CD4-positive, alpha-beta T cell (primary cell): ENCODE measurements at places on chromosomes 16 and 17. TPM values are rescaled to one million over a fixed set of nuclear protein-coding genes. Genes with fewer than 3 reads are reported as not detected.

GRCh38 chr17:72702998-72703397 lies 389.5 kb downstream of the SLC39A11 start:
- DNase-seq, result no peak

SLFN12 gene
- total RNA-seq, result 1.3 TPM

- DNase-seq, result no peak
Measured at GRCh38 chr17:2266865-2267228, 36.7 kb downstream of the SMG6 start.

PRR11 gene
- 0.92 TPM for total RNA-seq

CDC27 gene
- total RNA-seq, result 52.8 TPM
